ENCODE measurements at places on chromosomes 3 and 15.

DNA sequence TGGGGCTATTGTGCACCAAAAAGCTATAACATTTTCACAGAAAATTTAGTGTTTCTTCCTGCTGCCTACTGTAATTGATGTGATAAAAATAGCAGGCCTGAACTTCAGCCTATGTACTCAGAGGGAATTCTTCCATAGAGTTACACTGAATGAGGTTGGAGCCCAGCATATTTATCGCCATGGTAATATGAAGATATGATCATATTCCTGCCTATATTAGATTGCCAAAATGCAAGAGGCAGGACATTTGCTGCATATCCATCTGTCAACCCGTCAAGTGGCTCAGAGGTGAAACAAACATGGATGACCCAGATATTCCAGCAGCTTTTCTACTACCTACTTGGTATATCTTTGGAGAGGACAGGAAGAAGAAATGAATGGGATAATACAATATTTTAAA is 1150.6 kb downstream of the TBL1XR1 start:
- DNase-seq: no peak

- no peak for DNase-seq
Observed at GRCh38 chr3:188830893-188831292, 340.9 kb upstream of the TPRG1 start.

- DNase-seq: no peak
Observed at GRCh38 chr3:139238281-139239030, 105.4 kb upstream of the MRPS22 start.

- no peak for DNase-seq
Observed at GRCh38 chr3:56782906-56783305, 18.8 kb downstream of the ARHGEF3 start.

DNA sequence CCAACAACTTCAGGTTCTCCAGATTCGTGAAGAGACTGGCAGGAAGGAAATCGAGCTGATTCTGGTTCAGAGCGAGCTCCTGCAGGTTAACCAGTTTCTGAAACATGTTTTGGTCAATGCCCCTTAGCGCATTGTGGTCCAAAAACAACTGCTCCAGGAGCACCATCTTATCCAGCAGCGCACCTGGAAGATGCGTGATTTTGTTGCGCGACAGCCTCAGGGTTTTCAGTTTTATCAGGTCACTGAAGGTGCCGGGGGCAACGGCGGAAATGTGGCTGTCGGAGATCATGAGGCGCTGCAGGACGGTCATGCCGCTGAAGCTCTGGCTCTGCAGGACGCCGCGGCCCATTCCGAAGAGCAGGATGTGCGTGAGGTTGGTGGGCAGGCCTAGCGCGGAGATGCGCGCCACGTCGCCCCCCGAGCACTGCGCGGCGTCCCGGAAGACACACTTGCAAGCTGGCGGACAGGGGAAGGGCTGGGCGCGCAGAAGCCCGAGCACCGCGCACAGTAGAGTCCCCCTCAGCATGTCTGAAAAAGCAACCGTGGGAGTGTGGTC is 1.2 kb downstream of the GP5 start:
- DNase-seq: no peak

DNA sequence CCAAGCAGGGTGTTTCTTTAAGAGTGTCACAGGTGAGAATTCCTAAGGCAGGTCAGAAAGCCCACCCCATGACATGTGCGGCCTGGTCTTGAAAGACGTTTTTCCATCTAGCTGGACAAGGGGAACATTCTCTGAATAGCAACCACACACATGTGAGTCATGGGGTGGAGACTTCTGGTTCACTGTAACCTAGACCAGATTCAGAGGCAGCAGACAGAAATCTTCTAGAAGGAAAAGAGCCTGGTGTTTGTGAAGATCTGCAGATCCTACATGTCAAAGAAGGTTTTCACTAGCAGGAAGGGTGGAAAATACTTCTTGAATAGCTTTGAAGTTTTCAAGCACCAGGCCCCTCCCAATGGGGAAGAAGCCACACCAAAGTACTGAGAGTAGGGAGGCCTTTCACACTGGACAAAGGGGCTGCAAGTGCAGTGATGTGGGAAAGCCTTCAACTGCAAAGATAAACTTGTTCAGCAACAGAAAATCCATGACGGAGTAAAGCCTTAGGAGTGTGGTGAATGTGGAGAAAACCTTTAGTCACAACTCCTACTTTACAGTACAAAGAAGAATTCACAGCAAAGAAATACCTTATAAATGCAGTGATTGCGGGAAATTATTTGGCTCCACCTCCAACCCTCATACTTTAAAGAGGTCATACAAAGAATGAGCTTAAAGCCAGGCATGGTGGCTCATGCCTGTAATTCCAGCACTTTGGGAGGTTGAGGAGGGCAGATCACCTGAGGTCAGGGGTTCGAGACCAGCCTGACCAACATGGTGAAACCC is 17.6 kb downstream of the ADAM10 start:
- DNase-seq: no peak

DNA sequence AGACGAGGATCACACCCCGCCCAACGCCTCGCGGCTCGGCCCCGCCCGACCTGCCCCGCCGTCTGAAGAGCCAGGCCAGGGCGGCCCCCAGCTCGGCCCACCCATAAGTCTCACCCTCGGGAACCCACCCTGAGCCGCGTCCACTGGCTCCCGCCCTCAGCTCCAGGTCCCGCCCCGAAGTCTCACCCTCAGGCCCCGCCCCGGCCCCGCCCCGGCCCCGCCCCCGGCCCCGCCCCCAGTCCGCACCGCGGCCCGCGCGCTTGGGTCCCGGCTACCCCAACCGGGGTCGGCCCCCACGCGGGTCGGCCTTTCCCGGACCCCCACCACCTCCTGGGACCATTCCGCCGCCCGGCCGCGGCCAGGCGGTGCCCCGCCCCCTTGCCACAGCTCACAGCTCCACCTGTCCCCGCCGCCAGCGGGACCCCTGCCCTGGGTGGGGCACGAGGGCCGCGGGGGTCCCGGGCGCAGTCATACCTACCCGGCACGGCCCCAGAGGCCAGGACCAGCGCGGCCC is 489 bp downstream of the CSPG5 start:
- DNase-seq: no peak

DNA sequence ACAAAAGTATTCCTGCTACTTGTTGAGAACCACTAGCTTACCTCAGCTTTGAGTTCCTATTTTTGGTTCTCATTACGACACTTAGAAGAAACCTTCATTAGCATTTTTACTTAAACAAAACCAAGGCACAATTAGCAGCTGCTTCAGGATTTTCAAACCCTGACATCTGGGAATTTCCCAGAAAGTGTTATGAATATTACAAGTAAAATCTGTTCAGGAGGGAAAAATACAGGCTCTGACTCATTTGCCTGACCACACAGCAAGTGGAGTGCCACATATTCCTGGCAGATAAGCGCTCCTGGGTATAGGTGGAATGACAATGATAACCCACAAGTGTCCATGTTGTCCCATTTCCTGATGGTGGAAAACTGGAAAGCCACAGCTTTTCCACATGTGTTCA is 10.3 kb upstream of the RFTN1 start:
- DNase-seq: no peak

DNA sequence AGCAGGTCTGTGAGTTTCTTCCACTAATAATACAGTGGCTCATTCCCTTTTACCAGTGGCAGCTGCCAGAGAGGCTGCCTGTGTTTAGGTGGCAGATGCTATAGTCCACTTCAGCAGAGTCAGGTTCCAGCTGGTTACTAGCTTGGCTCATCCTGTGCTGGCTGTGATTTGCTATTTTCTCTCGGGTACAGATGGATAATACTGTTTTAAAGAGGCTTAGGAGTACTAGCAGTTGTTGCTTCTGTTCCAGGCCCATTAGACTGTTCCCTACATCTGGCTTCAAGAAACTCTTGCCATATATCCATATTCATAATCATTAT is 41.0 kb downstream of the ZNF609 start:
- DNase-seq: no peak

- DNase-seq: no peak
Observed at GRCh38 chr3:78141269-78141668, 1101.4 kb downstream of the ROBO2 start.
